ENCODE measurements at places on chromosomes 1 and 21.

DNA sequence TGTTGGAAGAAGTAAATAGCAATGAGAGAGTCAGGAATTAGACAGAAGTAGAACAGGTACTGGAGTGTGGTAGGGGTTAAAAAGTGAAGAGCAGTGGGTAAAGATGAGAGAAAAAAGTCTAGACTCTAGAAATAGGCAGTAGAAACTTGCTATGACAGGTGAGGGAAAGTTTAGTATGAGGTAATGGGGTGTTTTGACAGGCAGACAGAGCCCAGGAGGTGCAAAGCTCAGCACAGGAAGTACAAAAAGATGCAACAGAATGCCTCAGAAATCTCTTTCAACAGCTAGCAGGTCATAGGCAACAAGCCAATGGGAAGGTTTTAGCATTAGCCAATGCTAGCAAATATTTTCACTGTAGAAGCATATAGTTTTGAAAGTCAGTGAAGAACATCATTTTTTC, 319.1 kb upstream of the SGIP1 start:
- DNase-seq, result no peak

GRCh38 chr1:199226163-199226562, 587.3 kb downstream of the PTPRC start:
- DNase-seq, result no peak

DNA sequence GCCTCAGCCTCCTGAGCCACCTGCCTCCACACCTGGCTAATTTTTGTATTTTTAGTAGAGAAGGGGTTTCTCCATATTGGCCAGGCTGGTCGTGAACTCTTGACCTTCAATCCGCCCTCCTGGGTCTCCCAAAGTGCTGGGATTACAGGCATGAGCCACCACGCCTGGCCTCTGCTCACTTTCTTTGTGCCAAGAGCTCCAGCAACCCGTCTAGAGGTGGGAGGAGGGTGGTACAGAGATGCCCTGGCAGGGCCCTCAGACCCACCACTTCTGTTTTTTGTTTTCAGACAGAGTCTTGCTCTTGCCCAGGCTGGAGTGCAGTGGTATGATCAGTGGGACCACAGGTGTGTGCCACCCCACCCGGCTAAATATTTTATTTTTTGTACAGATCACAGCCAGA, 6.9 kb upstream of the SYNC start:
- DNase-seq, result no peak

DNA sequence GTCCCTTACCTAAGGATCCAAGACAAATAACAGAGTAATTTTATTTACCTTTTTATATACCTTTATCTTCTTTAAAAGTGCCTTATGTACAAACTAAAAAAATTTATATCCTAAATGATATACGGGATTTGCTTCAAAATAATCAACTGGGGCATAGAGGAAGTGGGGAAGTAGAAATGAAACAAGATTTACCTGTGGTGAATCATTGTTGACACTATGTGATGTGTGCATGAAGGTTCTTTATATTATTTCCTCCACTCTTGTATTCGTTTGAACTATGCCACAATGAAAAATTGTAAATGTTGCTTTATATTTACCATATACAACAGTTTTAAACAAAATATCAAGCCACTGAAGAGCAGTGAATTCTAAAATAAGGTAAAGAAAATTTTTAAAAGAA, 13.0 kb downstream of the RGS7 start:
- DNase-seq, result no peak

GRCh38 chr1:1534401-1535154, 5.8 kb downstream of the TMEM240 start:
- DNase-seq, result no peak

DNA sequence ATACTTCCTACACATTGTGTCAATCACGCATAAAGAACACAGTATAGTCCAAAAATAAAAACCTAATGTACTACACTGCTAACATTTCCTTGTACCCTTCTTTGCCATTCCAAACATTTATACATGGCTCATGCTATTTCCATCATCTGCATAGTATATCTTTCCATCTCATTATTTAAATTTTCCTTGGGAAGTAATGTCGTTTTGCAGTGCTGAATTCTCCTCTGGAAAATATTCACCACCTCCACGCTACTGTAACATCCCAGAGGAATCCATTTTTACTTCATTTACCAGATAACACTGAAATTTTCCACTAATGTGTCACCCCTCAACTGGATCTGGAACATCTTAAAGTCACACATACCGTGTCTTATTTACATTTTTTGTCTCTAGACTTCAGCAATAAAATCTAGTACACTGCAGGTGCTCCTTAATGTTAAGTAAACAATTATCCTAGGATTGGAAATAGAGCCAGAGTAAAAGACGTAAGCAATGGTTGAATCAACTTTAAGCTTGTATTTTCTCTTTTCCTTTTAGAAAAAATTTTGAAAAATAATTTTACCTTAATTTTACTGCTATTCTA, 881.0 kb downstream of the AMY1C start:
- no peak for DNase-seq

DNA sequence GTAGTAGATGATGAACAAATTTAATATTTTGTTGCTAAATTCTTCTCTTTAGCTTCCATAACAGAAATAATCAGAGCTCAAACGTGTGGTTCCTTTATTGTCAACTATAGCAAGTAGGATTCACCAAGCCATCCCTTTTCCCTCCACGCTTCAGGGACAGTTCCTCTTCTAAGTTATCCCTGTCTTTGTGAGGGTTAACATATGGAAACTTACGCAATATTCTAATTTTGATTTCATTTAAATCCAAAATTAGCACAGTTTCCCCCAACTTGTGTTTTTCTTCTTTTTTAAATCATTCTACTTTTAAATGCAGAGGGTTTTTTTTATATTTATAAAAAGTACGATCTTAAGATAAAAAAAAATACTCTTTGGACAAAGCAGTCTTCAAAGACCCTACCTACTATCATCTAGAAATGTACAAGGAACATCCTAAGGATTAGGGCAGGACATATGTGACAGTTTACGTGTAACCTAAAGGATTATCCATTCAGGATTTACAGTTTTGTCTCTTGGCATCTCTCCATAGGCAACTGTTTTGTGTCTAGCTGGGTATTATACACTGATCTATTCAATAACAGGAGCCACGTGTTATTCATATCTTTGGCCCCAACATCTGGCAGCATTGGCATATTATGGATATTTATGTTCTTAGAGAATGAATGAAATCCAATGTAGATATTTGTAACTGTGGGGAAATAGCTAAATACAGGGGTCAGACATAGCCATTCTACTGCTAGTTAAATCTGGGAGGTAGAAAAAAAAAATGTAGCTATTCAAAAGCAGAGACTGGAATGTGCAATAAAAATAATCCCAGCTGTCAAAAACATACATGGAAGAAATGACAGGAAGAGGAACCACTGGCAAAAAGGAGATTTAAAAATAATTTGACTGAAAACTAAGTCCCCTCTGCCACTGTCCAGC, 272.9 kb downstream of the NEGR1 start:
- DNase-seq, result no peak

DNA sequence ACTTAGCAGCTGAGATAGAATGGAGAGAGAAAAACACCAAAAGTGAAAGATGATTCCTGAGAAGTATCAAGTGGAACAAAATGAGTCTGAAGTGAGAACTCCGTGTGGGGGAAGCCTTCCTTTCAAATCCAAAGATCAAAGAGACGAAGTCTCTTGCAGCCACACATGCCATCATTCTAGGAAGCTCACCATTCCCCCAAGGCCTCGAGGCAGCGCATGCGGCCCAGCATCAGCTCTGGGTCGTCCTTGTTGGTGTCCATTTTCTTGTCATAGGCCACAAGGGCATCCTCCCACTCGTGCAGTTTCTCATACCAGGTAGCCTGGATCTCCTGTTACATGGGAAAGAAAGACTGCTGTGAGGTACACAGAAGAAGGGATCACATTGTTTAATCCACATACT, 32.2 kb upstream of the ANGPTL7 start:
- DNase-seq, result no peak

Data from activated CD8-positive, alpha-beta memory T cell treated with anti-CD3 and anti-CD28 coated beads, Interleukin-2, amount 10 ng/mL, durations not matched to agents 7 days and 5 days (primary cell).